ENCODE measurements at places on chromosomes 5 and 9.

DNA sequence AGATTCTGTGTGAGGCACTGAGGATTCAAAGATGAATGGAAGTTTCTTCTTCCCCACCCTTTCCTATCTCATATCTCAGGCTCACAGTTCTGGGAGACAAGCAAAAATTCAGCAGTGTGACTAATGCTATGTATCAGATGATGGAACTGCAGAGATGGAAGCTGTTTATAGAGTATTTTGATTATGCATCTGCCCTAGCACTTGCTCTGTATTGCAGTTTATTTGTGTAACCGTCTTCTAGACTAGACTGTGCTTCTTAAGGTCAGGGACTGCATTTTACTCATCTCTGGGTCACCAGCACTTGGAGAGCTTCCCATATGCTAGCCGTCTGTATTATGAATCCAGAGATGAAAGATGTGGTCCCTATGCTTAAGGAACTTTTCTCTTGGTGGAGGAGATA is 12.6 kb downstream of the CAVIN4 start:
- DNase-seq, result peak; percentile 4

- DNase-seq, result no peak
These were observed 15.9 kb upstream of the OMD start for GRCh38 chr9:92439921-92440750.

DNA sequence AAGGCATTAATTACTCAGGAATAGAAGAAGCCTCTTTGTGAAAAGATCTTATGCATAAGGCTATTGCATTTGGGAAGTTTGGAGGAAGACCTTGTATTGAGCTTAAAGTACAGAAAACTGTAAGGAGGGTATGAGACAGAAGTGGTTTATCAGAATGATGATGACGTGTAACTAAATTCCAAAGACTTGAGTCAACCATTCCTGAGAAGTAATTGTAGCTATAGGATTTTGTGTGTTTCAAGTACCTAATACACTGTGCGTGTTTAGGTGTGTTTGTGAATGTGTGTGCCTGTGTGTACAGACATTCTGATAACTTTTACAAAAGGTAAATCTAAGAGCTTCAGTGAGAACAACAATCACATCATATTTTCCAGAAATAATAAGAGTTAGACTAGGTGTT is 46.5 kb upstream of the IRX2 start:
- DNase-seq, result peak; percentile 4

DNA sequence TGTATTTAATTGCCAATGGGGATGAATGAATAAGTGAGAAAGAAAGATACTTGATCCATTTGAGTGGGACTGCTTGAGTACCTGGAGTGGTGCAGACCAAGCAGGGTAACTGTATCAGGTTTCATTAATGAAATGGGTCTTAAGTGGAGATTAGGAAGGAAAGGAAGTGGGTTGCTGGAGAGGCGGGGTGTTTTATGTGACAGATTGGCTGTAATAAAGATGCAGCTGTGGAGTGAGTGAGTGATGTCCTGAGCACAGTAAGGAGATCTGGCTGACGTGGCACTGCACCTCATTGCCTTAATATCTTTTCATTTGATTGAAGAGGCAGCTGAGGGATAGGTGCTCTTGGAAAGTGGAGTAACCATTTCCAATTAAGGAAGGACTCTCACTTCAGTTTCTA is 161.0 kb upstream of the CCDC152 start:
- no peak for DNase-seq

- DNase-seq, result no peak
These were observed 365.9 kb downstream of the NFIB start for GRCh38 chr9:13948037-13948436.

- no peak for DNase-seq
These were observed 1.7 kb upstream of the PTGDS start for GRCh38 chr9:136975644-136976043.

- DNase-seq, result no peak
These were observed 10.4 kb upstream of the MAPK9 start for GRCh38 chr5:180302256-180302655.

DNA sequence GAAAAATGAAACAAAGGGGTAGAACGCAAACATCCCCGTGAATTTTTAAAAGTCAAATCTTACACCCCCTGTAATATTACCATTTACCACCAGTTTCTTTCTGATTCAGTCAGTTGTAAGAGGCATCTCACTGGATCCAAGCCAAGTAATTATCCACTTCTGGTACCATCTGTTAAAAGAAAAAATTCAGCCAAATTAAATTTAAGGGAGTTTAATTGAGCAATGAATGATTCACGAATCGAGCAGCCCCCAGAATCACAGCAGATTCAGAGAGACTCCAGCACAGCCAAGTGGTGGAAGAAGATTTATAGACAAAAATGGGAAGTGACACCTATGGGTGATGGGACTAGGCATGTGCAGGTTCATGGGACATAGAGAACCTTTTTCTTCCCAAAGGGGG is 29.9 kb upstream of the MTMR12 start:
- DNase-seq, result no peak

- DNase-seq, result no peak
These were observed 3.3 kb downstream of the TMEM174 start for GRCh38 chr5:73176250-73176649.

DNA sequence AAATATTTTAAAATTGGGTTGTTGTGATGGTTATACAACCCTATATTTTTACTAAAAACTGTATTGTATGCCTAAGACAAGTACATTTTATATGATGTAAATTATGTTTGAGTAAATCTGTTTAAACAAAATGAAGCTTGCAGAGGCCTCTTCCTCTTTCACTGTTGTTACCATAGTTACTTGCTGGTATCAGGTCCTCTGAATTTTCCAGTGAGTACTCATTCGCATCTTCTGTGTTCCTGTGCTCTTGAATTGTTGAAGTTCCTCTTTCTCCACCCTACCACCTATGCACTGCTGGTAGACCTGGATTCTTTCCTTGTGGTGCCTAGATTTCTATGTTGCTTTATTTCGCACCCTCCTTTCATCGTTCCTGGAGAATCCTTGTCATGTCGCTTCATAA is 938.5 kb upstream of the ACO1 start:
- no peak for DNase-seq

- peak; percentile 5 for DNase-seq
These were observed at the start of gene SHISAL2B for GRCh38 chr5:64690417-64691151. Gene SHISAL2B, plus strand, starts transcription at chr5:64690503. Its CDS starts 121 bp downstream, at chr5:64690624.

- no peak for DNase-seq
These were observed 694.5 kb downstream of the TLE1 start for GRCh38 chr9:80994892-80995291.

- no peak for DNase-seq
These were observed 344.9 kb downstream of the ENC1 start for GRCh38 chr5:74295676-74296075.

GRCh38 chr5:157607371-157608161 is 32.0 kb upstream of the ADAM19 start:
- no peak for DNase-seq

DNA sequence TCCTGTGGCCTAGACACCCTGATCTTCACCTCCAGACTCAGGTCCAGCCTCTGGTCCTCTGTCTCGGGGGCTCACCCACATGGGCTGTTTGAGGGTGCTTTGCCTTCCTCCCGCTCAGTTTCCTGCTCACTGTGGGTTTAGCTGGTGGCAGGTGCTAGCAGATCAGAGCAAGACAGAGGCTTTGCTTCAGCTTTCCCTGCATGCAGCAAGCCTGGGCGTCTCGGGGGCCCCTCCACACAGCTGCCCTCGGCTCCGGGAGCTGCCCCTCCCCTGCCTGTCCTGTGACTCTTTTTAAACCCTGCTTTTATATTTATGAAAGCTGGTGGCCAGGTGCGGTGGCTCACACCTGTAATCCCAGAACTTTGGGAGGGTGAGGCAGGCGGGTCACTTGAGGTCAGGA is 14.6 kb downstream of the MRPL36 start:
- no peak for DNase-seq

DNA sequence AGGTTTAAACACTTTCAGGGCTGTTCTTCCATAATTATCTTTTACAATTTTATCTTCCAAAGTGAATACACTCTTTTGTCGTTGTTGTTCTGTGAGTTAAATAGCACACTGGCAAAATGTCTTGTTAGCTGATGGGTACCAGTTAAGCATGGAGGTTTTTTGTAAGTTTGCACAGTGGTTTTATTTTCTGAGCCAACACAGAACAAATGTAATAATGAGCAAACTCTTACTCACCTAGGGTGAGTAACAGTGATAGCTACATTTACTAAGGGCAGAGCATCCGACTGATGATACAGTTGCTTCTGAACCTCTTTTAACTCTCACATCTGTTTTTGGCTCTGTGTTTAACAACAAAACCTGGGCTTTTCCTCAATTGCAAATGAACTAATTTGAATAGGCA is 103.2 kb downstream of the CTNND2 start:
- no peak for DNase-seq

- DNase-seq, result no peak
These were observed 47.0 kb upstream of the HRH2 start for GRCh38 chr5:175610898-175611297.

DNA sequence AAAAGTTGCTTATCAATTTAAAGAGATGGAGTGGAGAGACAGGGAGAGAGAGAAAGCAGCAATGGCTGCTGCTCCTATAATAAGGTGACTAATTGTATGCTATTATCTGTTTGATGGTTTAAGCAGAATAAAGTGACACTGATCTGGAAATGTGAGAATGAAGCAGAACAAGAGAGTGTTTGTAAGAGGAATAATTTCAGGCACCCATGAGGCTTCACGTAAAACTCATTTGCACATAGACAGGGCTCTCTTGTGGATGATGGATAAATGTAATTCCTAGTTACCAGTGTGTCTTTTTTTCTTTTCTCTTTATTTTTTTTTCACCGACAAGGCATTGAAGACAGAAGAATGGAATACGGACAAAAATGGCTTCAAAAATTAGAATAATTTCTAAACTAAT is 228.8 kb upstream of the TYRP1 start:
- DNase-seq, result no peak

- no peak for DNase-seq
These were observed 11.4 kb downstream of the SLIT3 start for GRCh38 chr5:169289520-169289919.

- no peak for DNase-seq
These were observed 1530.1 kb downstream of the MAT2B start for GRCh38 chr5:165035520-165035919.
